Neuronal stem cell (in vitro differentiated cells): ENCODE measurements at places on chromosomes 7 and 10.

GRCh38 chr7:28276298-28276697, 95.7 kb upstream of the JAZF1 start:
- no peak for DNase-seq

GRCh38 chr7:112759905-112760304, 30.3 kb downstream of the TMEM168 start:
- DNase-seq: no peak

DNA sequence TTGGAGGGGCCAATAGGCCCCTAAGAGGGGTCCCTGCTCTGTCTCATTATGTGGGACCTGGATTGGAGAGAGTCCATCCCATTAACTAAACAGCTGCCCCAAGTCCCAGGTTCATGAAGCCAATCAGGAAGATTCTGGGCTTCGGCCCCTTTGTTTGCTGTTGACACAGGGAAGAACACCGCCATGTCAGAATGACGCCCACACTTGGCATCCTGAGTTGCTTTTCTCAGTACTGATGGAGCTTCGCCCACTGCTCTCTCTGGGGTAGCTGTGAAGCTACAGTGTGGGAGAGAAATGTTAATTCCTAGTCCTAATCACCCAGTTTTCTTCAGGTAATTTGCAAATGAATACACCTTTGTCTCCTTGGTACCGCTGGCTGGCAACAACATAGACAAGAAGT, 264.7 kb downstream of the GLRX3 start:
- no peak for DNase-seq

- DNase-seq: no peak
Observed at GRCh38 chr7:106057204-106057961, 54.7 kb downstream of the SYPL1 start.

DNA sequence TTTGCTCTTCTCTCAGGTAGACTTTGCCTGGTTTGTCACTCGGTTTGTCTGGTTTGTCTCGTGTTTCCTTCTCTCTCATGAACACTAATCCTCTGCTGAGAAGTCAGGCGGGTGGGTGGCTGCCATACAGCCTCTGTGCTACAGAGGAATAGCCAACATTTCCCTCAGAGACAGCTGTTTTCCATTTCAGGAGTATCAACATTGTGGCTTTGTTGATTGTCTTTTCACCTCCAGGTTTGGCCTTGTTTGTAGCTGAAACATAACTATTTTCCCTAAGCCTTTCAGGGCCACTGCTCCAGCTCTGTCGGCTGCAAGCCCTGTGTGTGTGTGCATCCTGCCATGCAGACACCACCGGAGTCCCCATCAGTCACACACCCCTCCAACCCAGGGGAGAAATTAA, 122.8 kb downstream of the BAMBI start:
- no peak for DNase-seq

DNA sequence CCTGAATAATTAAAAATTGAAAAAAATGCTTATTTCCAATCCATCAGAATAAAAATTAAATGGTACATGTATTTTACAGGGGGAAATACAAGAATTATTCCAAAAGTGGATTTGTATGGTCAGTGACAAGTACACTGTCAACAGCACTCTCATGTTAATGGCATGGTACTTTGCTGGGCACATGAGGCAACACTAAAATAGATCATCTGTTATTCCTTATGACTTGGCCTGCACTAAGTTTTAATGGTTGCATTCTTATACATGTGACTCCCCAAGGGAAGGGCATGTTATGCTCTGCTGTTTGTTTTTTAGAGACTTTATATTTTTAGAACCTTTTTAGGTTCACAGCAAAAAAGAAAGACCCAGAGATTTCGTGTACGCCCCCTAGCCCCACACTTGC, 128.3 kb downstream of the CPEB3 start:
- no peak for DNase-seq

DNA sequence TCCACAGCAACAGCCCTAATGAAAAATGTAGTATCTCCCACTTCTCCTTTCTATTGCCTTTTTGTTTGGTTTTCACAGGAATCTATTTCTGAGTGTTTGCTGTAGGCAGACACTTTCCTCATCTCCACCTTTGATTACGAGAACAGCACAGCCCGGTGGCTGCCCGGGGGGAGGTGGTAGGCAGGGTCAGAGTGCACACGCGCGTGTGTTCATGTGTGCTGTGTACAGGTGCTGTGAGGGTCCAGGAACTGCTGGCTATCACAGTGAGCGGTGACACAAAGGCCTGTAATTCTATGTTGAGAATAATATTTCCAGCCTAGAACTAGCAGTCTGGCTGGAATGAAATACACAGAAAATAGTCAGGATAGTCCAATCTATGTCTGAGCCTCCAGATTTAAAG, 212.8 kb downstream of the ADARB2 start:
- no peak for DNase-seq

- no peak for DNase-seq
Observed at GRCh38 chr7:128807191-128807590, 15.4 kb downstream of the CCDC136 start.

- DNase-seq: no peak
Observed at GRCh38 chr7:128938544-128939074, 882 bp downstream of the IRF5 start.

GRCh38 chr7:1481300-1481699, 22.0 kb upstream of the MICALL2 start:
- no peak for DNase-seq

DNA sequence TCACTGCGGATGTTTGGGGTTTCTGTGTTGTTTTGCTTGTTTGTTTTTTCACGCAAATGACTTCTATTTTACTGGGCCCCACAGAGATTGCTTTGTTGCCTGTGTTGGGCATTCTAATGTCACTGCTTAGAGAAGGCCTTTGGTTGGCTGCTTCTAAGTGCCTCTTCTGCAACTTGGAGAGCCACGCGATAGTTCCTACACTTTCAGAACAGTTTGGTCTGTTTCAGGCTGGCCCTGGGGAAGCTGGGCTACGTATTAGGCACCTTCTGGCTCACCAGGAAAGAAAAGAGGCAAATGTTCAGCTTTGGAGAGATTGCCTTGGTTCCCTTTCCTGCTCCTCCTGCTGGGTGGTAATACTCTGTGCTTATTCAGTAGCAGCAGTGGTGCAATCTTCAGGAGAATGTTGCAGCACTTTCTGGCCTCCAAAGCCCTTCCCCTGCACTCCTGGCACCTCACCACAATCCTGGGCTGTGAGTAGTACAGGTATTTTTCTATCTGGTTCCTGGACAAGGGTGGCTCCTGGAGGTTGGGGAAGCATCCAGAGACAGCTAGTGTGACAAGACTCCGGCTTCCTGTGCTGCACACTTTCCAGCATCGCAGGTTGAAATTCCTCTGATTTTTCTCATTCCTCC, 1.2 kb downstream of the ANTXRL start:
- no peak for DNase-seq

DNA sequence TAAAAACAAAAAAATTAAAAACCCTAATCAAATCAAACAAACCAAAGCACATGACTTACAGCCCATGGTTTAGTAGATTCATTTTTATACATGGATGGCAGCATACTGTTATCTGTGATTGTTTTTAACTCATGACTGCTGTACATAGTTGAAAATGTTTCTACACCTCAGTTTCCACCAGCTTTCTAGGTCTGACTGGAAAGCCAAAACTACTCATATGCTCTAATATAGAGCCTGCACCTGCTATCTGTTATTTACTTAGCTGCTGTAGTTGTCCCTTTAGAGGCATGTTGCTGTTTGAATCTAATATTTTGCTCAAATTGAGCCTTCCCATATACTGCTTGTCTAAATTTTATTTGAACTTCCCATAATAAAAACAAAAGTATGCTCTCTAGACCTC, 289.9 kb upstream of the LRRN3 start:
- DNase-seq: no peak

- DNase-seq: peak; percentile 98
Observed at GRCh38 chr7:23470330-23471105, at the start of gene IGF2BP3. IGF2BP3 (minus strand) TSS chr7:23470491; CDS start chr7:23470110, 381 bp downstream.

GRCh38 chr10:133292919-133293809, 15.5 kb downstream of the TUBGCP2 start:
- no peak for DNase-seq
